Inflammatory macrophage treated with lipopolysaccharide for 1 hour (primary cell): ENCODE measurements at places on chromosomes 16 and 17.

DNA sequence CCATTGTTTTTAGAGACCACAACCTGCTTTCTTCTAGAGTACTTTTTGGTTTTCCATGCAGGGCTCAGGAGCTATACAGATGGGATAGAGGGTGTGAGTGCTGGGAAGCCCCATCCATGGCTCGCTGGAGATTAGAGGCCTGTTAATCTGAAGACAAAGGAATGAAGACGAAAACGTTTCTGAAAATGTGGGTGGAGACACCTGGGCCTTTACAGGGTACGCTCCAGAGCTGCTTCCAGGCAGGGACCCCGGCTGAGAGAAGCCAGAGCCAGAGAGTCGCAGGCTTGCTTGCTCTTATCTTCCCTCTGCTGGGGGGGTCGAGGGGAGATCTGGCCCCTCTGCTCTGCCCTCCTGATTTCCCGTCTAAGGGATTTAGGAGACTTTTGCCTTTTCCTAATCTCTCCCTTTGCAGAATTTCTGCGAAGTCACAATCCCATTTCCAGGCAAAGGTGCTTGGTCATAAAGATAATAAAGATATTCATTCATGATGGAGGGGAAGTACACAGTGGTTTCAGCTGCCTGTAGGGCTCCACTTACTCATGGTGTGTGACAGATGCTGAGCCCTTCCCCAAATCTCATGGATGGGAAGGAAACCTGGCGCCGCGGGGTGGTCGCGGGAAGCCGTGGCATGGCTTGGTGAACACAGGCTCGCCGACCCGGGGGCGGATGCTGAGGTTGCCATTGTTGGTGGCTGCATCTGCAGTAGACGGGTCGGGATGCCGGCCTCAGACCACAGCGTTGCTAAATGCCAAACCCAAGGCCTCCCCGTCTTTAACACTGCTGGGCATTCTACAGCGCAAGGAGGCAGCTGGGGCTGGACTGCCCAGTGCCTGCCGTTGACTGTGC, 4.8 kb upstream of the SOCS3 start:
- no peak for DNase-seq

GRCh38 chr16:25867041-25867440, 175.3 kb downstream of the HS3ST4 start:
- no peak for DNase-seq

GRCh38 chr17:28878981-28879380, 18.6 kb downstream of the FLOT2 start:
- DNase-seq, result no peak

- no peak for DNase-seq
Observed at GRCh38 chr16:19527161-19527560, 3.4 kb downstream of the CCP110 start.

DNA sequence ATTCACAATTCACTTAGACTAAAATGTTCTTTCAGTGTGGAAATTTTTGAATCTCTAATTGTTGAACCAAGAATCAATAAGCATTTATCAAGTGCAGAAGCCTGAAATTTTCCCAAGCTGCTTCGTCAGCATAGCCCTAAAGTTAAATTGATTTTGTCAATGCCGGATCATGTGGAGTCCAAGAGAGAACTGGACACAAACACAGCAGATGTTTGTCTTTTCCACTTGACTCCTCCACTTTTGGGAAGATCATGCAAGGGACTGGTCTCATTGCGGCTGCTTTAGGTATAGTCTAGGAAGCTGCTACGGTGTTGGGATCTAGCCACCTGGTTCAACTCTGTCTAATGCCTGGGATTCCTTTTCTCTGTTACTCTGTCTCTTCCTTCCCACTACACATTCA, 95.7 kb downstream of the CYB561 start:
- DNase-seq, result no peak

GRCh38 chr17:40791787-40792436, 7.8 kb downstream of the KRT28 start:
- no peak for DNase-seq

- no peak for DNase-seq
Observed at GRCh38 chr17:70310221-70310672, 140.9 kb downstream of the KCNJ2 start.

GRCh38 chr17:77767148-77767547, 191.4 kb upstream of the TNRC6C start:
- no peak for DNase-seq

DNA sequence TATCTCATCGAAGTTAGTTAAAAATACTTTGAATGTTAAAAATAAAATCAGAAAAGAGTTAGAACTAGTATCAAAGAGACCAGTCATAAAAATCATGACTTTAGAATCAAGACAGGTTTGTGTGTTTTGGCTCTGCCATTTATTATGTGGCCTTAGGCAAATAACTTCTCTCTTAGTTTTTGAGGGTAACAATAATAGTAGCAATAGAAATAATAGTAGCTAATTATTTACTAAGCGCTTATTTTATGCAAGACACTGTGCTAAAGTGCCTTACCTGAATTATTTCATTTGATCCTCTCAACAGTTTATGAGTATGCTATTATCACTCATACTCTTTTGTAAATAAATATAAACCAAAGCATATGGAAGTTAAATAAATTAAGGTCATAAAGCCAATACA, 77.0 kb downstream of the SMURF2 start:
- DNase-seq, result no peak

GRCh38 chr16:86578611-86579267, 390 bp downstream of the FOXL1 start:
- DNase-seq, result no peak

- DNase-seq, result no peak
Observed at GRCh38 chr17:45093444-45094110, 32.5 kb downstream of the NMT1 start.

- DNase-seq, result no peak
Observed at GRCh38 chr17:63716426-63716825, 16.5 kb upstream of the LIMD2 start.

DNA sequence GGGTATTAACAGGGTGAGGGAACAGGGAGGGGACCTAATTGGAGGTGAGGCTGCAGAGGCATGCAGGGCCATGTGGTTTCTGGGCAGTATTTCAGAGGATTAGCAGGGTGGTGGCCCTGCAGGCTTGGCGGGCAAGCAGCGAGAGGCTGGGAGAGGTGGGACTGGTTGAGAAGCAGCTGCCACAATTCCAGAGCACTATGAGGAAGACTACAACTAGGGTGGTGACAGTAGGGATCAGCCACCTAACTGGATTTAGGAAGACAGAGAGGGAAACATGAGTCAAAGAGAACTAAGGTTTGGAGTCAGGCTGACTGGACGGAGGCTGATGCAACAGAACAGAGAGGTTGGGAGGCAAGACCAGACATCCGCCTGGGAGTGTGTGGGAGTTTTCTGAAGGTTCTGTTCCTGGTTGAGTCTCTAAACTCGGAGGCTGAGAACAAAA, 12.3 kb downstream of the ALOXE3 start:
- peak; percentile 51 for DNase-seq

GRCh38 chr17:68759343-68760140, 158.4 kb upstream of the FAM20A start:
- peak; percentile 91 for DNase-seq

- DNase-seq, result peak; percentile 26
Observed at GRCh38 chr16:9126609-9127008, 35.2 kb downstream of the HAPSTR1 start.

- DNase-seq, result no peak
Observed at GRCh38 chr16:86970726-86971125, 346.5 kb downstream of the C16orf95 start.

- DNase-seq, result no peak
Observed at GRCh38 chr17:14038206-14038605, 31.1 kb upstream of the COX10 start.
